ENCODE measurements at places on chromosomes 5 and 9.
A peak's percentile ranks its signal among the peaks of the same experiment; 100 is the strongest.

DNA sequence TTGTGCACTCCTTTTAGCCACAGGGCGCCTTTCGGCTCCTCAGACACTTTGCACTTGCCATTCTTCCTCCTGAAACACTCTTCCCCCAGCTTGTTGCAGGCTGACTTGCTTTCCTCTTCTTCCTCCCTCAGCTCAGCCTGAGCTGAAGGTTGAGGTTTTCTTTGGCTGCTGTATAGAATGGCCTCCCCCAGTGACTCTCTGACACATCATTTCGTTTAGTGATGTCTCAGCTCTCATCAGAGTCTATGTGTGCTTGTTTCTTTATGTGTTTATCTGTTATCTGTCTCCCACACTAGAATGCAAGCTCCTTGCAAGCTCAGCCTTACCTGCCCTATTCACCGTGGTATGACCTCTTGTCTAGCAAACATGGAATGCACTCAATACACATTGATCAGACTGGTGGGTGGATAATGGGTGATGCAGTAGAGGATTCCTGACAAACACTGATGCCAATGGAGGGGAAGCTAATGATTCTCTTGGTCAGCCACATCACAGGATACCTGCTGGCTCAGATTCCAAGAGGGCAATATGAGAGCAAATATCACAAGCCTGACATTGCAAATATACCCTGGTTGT is 112.9 kb upstream of the STC2 start:
- DNase-seq: no peak

- DNase-seq: no peak
These were observed 161.6 kb upstream of the CD180 start for GRCh38 chr5:67358186-67358585.

- DNase-seq: no peak
These were observed 138.8 kb upstream of the POC5 start for GRCh38 chr5:75856056-75856455.

DNA sequence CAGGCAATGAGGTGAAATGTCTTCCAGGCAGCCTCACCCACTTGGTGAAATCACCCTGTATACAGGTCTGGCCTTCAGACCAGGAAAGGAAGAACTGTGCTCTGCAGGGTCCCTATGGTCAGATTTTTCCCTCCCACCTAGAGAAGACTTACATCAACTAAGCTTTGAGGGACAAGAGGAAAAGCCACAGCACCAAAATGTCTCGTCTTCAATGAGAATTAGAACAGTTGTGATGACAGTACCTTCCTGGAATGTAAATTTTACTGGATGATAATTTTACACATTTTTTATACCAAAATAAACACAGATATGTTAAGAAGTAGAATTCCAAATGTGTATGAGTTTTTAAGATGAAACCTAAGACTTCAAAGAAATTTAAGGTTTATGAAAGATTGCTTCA is 283.9 kb downstream of the SPOCK1 start:
- no peak for DNase-seq

- DNase-seq: no peak
These were observed 57.7 kb downstream of the COL5A1 start for GRCh38 chr9:134699343-134699740.

DNA sequence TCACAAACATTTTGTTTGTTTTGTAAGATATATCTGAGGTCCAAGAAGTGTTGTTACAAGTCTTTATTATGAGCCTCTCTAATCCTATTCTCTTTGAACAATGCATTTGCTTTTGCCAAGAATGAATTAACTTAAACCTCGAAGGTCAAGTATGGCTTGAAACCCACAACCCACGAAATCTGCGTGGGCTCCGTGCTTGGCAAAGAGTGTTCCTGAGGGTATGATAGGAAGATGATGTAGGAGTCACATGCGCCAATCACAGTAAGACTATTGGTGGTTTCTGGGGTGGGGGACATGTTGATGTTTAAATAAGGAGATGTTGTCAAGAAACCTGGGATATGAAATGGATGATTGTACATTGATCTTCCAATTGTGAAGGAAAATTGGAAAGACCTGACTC is 330.8 kb upstream of the RFX3 start:
- DNase-seq: no peak

GRCh38 chr9:123725389-123725788 is 204.5 kb downstream of the DENND1A start:
- no peak for DNase-seq

DNA sequence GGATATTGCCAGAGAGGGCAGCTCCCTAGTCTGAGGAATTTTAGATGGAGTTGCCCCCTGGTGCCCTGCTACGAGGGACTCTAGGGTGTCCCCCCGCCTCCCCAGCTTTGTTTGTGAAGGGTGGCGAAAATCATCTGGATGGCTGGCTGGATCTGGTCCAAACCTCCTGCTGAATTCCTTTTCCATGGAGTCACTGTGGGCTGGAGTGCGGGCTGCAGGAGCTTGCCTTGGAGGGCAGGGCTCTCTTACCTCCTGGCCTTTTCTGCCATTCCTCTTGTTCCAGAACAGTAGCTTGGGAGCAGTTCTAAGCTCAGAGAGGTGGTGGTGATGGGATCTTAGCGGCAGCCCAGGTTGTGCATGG is 2.1 kb downstream of the SYNPO start:
- no peak for DNase-seq

- no peak for DNase-seq
These were observed 141.2 kb downstream of the ASTN2 start for GRCh38 chr9:117273612-117274011.

- DNase-seq: no peak
These were observed 197.3 kb upstream of the ADAMTS16 start for GRCh38 chr5:4942831-4943178.

- DNase-seq: no peak
These were observed 11.7 kb upstream of the UGT3A2 start for GRCh38 chr5:36078430-36078829.

DNA sequence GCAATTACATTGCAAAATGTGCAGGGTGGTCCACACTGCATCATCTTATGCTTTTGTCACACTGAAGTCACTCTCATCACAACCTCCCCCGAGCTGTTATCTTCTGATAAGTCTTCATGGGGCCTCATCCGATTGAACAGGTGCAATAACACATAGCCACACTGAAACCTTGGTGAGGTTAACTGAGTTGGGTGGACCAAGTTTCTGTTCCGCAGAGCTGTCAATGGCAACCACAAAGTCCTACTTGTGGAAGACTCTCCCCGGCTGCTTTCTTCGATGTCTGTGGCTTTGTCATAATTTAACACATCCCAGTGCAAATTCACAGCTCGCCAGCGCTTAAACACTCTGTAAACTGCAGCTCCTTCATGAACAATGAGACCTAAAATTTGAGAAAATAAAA is 112.2 kb downstream of the MARCHF11 start:
- no peak for DNase-seq

DNA sequence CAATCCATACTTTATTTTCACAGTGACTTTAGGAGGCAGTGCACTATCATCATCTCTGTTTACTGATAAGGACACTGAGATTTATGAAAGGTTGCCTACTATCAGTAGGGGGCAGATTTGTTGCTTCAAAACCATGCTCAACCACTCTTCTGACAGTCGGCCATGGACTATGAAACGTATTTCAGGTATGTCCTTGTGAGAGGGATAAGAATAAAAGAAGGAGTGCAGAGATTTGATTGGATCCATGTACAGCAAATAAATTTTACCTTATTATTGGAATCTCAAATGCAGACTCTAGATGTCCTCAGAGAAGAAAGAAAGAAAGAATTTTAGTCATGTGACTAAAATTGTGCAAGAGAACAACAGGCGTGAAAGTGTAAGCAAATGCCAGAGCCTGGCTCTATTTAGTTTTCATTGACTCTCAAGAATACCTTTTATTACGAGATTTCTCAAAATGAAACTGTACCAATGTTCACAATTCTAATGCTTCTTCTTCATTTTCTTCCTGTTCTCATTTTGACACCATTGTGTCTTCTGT is 296.6 kb upstream of the RASA1 start:
- DNase-seq: no peak

DNA sequence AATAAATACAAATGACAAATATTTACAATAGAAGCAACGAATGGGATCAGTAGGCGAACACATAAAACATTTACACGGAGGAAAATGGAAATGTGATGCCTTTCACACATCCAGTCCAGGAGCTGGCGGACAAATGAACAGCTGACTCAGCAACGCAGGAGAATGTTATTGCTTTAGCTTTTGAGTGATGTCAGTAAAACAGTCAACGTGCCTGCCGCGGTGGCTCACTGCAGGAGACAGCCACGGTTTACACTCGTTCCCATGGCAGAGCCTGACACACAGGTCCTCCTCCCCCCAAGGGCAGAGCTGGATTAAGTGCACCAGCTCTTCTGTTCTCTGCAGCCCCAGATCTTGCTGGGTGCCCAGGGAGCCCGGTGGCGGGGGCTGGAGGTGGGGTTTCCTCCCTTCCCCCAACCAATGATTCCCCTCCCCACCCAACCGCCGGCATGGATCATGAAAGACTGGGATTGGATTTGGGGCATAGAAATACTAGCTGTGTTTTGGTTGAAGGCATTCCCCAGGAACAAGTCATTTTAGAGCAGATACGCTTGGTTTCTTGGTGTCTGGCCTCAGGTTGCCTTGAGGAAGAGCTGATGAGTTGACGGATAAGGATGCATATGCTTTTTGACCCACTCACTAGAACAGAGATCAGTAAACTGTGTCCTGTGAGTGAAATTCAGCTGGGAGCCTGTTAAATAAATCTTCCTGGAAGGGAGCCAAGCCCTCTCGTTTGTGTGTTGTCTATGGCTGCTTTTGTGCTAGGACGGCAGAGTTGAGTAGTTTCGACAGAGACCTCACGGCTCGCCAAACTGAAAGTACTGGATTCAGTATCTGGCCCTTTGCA is 12.5 kb downstream of the STC2 start:
- no peak for DNase-seq

DNA sequence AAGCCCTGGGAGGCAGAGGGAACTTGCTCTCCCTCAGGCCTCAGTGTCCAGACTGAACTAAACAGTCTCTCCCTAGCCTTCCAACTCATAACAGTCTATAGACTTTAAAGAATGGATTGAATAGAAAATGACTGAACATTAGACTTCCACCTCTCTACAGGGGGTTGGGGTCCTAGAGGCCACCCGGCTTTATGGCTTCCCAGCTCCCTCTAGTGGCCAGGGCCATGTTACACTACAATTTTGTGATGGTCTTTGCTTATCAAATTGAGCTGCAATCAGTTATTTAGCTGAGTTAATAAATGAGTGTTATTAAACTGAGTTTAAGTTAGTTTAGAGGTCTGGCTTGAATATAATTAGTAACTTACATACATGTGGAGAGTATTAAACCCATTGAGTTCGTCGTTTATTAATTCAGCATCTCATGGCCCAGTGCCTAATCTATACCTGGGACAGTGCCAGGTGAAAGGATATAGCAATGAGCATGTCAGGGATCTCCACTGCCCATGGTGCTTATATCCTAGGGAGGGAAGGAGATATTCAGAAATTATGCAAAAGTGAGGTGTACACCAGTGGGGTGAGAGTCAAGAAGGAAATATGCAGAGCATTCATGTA is 105.2 kb downstream of the SH3TC2 start:
- DNase-seq: peak; percentile 2

DNA sequence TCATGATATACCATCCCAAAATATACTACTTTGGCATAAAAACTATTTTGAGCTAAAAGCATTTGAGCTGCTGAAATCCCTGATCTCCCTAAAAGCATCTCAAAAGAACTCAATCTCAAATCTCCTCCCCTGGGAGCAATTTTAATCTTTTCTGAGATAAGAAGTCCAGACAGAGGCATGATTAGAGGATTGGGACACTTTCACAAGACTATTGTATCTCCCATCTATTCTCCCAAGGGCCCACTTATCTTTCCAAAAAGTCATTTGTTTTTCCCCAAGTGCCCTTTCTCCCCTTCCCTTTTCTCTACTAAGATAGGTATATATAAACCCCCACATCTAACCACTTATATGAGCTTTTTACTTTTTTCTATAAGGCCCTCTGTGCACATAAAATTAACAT is 79.7 kb downstream of the ALDH7A1 start:
- no peak for DNase-seq

GRCh38 chr9:75046725-75047345 is 18.7 kb upstream of the CARNMT1 start:
- DNase-seq: no peak

DNA sequence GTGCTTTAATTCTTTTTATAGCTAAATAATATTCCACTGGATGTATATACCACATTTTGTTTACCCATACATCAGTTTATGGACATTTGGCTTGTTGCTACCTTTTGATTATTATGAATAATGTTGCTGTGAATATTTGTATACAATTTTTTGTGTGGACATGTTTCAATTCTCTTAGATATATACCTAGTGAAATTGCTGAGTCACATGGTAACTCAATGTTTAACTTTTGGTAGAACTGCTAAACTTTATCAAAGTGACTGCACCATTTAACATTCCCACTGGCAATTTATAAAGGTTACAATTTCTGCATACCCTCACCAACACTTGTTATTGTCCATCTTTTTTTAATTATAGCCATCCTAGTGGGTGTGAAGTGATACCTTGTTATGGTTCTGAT is 22.1 kb downstream of the IL31RA start:
- no peak for DNase-seq

- no peak for DNase-seq
These were observed 31.1 kb downstream of the ANKS6 start for GRCh38 chr9:98765256-98765655.

DNA sequence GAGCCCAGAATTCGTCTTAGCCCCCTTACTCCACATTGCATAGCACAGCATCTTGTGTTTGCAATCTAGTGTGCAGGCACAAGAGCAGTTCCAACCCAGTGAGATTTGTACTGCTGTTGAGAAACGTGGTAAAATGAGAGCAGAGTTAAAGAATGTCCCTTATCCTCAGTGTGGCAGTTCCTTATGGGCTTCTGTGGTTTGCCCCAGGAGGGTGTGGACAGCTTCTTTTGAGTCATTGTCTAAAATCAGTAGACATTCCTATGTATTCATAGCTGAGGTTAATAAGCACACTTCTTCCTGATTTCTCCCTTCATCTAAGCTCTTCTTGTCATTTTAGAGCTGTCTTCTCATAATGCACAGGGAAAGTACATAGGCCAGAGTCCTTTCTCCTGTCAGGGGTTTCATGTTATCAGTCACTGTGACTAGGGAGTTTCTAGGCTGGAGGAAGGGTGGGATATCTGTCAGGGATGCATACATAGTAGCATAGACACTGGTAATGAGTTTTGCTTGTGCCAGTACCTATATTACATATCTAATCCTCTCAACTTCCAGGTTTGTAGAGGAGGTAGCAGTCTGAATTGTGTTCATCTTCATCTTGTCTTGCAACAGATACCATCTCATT is 2.0 kb upstream of the CAVIN4 start:
- no peak for DNase-seq

DNA sequence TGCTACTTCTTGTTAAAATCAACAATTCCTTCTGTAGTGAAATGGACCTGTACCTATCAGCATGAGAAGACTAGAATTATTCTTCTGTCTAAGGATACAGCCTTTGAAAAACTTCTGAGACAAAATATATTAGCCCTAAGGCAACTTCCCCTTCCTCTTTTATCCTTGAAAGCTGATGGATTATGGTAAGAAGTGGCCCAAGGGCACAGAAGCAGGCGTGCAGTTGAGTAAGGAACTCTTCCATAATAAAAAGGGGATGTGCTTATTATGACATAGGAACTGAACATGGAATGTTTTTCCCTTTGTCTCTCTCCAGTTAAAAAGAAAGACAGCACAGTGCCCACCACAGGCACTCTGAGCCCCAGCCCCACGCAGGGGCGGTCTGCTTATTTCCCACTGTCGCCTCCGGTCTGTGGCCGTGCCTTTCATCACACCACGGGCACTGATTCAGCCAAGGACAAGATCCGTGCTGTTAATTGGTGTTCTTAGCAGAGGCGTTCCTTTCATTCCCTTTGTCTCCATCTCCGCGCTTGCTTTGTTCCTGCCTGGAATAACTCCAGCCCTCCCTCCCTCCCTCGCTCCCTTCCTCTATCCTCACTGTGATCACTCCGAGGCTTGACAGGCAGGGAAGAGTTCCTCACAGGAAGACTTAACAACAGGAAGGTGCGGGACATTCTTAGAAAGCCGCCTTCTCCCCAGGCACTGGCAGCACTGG is 135.9 kb upstream of the OTULINL start:
- DNase-seq: no peak
